ENCODE measurements at places on chromosomes 13 and 19.

DNA sequence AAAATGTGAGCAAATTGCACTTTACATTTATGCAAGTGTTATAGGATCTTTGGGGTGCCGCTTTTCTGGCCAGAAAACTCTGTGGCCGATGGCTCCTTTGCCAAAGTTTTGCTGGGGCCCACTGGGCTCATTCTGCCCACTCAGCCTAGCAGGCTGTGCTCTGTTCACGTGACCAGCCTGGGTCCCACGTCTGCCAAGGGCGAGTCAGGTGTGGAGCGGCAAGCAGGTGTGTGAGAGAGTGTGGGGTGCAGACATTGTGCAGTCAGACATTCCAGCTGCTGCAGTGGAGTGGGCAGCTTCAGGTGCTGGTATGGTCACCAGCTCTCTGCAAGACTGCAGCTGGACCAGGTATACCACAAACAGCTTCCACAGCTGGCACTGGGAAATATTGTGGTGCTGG, 2305.7 kb downstream of the PCDH9 start:
- DNase-seq: no peak

DNA sequence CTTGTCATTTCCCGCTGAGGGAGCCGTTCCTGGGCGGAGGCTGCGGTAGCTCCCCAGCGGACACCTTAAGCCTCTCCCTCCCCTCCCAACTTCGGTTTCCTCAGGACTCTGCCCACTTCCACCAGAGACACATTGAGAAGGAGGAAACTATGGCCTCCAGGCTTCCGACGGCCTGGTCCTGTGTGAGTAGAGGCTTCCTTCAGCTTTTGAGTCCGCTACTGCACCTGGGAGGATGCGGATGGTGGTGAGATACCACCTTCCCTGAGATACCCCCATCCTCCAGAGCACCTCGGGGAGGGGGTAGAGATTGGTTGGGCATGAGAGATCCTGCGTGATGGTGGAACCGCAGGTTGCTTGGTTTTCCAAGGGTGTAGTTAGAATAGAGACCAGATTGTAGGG, 955 bp downstream of the ZNF274 start:
- no peak for DNase-seq

DNA sequence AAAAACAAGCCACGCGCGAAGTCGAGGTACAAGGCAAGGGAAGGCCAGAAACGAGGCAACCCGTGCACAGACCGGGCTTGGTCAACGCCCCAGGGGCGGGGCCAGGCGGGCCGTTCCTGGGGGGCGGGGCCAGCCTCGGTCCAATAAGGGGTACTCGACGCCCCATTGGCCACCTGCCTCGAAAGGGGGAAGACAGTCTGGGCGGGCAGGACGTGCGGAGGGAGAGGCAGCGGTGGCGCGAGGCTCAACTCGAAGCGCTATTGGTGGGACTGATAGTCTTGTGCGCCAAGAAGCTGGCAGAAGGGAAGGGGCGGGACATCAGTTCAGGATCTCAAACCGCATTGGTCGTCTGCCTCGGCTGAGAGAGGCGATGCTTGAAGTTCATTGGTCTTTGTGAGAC, at the start of gene LYPD4:
LYPD4 (minus strand) TSS at position 83 of the 400 bp plus-strand sequence. CDS start 5,398 bp downstream, outside the sequence.
- DNase-seq: no peak

GRCh38 chr19:28691683-28692082, 521.3 kb downstream of the UQCRFS1 start:
- no peak for DNase-seq

DNA sequence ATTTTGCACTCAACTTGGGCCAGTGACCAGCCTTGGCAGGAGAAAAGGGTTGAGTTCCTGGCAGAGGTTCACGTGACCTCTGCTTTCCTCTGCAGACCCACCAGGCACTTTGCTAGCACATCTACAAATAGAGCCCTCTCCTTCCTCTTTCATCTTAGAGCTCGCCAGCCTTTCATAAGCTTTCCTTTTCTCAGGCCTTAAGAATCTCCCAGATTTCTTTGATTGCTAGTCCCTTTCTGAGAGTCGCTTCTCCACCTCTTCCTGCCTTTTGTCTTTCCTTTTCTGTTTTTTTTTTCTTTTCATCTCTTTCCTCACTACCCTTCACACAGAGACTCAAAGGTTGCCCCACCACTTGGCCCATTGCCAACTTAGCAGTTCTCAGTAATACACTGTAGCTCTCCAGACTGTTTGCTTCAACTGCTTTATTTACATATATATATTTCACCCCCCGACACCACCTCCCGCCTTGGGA, 375.7 kb upstream of the SPRY2 start:
- DNase-seq: no peak

DNA sequence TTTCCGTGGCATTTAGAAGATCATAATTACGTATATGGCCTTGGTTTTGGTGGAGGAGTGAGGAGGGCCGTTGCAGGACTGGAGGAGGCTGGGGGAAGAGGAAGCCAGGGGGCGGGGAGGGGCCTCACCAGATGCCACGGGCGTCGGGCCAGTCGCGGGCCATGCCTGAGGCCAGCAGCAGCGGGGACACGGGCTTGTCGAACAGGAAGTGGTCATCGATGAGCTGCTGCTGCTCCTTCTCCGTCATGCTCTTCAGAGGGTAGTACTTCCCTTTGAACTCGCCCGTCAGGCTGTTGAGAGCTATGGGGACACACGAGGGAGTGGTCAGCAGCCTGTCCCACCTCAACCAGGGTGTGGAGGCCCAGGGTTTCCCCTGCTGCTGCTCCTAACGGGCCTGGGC, 11.1 kb downstream of the CKM start:
- DNase-seq: no peak

DNA sequence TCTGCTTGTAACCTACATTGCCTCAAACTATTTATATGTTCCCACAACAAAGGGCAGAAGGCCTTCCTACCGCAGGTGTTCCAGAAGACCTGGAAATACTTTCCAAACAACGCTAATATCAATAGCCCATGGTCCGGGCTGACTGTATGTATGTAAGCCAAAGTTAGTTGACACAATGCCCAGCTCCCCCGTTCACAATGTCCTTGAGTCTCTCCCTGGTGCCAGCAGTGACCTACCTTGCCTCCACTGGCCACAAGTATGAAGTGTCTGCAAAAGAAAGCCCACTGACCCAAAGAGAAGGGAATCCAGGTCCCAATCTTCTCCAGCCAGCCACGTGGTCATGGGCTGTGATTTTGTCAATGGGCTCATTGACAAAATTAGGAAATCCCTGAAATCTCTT, 118.6 kb downstream of the DLEU7 start:
- no peak for DNase-seq

GRCh38 chr13:41716236-41716635, 244.7 kb downstream of the VWA8 start:
- DNase-seq: no peak

DNA sequence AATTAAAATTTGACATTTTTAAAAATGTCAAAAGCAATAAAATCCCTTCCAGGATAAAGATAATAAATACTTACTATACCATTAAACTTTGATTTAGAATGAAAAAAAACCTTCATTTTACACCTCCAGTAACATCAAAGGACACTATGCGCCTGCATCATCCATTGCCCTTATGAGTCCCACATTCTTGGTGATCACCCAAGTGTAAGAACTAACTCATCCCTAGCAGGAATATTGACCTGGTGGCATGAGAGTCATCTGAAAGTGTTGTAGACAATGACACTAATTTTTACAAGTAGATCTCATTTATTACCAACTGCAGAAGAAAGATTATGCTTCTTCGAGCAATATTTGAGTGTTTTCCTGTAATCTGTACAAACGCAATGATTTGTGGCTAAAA, 1128.9 kb downstream of the EFNB2 start:
- DNase-seq: no peak

DNA sequence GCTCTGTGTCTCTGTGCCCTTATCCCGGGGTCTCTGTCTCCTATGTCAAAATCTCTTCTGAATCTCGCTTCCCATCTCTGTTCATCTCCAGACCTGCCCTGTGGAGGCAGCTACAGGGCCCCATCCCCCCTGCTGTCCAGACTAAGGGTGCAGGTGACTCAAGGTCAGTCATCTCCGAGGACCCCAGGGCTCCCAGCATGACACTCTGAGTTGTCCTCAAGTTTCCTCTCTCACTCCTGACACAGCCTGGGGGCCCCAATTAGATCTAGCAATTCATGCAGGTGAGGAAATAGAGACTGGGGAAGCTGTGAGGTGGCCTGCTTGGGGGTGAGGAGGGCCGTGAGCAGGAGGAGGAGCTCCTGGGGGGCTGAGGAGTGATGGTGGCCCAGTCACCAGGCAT, 2.1 kb upstream of the CNFN start:
- DNase-seq: no peak

All from fibroblast of skin of left biceps (primary cell).